ENCODE measurements at places on chromosomes 13 and 19.

- DNase-seq, result no peak
Measured at GRCh38 chr13:42394361-42394708, 122.4 kb downstream of the AKAP11 start.

GRCh38 chr13:30851697-30852096 is 54.4 kb upstream of the MEDAG start:
- DNase-seq, result no peak

- no peak for DNase-seq
Measured at GRCh38 chr19:19482809-19483596, 32.3 kb downstream of the TSSK6 start.

DNA sequence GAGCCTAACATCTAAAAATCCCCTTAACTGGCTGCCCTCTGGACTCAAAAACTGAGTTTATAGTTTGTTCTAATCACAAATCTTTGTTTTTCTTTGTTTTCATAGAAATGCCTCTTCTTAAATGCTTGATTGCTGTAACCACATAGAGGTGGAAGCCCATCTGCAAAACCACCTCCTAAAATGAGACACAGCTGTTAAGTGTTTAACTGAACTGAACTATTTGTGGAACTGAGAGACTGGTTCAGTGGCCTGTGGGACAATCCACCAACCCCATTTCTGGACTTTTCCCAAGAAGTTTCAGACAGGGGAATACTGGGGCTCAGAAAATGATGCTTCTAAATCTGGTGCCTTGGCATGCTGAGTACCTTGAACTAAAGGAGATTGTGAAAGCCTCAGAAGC is 50.9 kb upstream of the TM9SF2 start:
- no peak for DNase-seq

DNA sequence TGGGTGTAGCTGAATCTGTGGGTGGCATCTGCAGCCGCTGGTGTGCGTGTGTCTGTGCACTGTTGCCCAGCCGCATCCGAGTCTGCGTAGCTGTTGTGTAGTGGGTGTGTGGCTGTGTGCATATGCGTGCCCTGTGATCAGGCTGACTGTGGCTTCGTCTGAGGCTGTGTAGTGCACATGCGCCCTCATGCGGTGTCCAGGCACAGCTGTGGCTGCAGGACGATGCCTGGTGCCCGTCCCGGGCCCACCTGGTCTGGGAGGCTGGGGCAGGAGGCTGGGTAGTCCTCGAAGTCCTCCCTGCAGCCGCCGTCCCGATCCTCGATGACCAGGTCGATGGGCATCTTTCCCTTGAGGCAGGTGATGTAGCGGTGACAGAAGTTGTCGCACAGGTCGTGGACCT is 4.9 kb downstream of the MEIS3 start:
- peak; percentile 41 for DNase-seq

GRCh38 chr19:12453495-12453894 is 12.7 kb upstream of the ZNF443 start:
- no peak for DNase-seq
